ENCODE measurements at places on chromosomes 4 and X. TPM values are rescaled to one million over a fixed set of nuclear protein-coding genes. Genes with fewer than 3 reads are reported as not detected.

GPRASP2 gene
- 8.0 TPM for total RNA-seq

PCSK1N gene
- 4.3 TPM for total RNA-seq

FREM3 gene
- total RNA-seq: 0.78 TPM

- DNase-seq: no peak
Measured at GRCh38 chrX:13717700-13718472, 16.5 kb downstream of the TRAPPC2 start.

DNA sequence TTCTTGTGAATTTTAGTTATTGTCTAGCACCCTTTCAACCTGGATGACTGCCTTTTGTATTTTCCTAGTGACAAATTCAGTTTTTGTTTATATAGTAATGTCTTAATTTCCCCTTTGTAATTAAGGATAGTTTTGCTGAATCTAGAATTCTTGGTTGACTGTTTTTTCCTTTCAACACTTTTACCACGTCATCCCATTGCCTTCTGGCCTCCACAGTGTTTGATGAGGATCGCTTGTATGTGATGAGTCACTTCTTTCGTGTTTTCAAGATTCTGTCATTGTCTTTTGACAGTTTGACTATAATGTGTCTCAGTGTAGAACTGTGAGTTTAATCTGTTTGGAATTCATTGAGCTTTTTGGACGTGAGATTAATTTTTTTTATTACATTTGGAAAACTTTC, 30.1 kb downstream of the KDM6A start:
- DNase-seq: no peak

DNA sequence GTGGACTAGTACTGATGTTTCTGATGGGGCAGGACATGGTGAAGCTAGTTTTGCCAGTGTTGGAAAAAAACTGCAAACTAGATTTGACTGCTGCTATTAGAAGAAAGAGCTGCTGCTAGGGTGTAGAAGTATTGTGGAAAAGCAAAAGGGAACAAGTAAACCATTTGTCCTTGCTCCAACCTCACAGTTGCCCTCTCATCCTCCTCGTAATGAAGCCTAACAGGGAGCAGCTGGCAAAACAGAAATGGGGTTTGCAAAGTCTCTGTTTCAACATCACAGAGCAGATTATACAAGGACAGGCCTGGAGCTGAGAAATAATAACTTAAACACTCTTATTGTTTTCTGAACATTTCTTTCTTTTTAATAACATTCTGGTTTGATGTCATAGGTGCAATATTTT, 346.2 kb downstream of the MAGEB5 start:
- no peak for DNase-seq

DNA sequence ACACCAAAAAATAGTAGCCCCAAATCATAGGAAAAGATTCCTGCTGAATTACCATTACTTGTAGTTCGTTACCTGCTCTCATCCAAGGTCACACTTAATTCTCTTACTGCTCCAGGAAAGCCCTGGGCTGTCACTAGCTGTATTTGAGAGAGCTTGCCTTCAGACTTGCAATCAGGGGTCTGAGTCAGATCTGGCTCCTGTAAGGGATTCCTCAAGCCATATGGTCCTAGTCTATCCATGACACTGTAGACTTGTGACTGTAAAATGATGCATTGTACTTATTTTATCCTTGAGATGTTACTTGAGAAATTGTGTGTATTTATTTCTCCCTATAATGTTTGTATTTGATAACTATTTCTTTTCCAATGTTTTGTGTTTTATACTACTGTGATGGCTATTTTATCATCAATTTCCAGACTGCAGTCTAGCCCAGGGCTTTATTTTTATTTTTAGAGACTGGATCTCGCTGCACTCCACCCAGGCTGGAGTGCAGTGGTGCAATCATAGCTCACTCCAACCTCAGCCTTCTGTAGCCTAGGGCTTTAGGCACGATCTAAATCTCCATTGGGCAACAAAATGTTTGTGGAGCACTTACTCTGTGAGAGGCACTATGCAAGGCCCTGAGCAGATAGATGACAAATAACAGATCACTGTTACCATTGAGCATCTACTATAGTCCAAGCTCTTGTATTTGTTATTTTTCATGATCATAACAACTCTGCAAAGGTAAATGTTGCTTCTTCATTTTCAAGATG, 24.2 kb downstream of the ERVMER34-1 start:
- no peak for DNase-seq

GRCh38 chrX:48715072-48715471, 18.5 kb downstream of the SUV39H1 start:
- no peak for DNase-seq

GRCh38 chr4:47686294-47686872, 151.5 kb downstream of the CORIN start:
- DNase-seq: peak; percentile 67

DNA sequence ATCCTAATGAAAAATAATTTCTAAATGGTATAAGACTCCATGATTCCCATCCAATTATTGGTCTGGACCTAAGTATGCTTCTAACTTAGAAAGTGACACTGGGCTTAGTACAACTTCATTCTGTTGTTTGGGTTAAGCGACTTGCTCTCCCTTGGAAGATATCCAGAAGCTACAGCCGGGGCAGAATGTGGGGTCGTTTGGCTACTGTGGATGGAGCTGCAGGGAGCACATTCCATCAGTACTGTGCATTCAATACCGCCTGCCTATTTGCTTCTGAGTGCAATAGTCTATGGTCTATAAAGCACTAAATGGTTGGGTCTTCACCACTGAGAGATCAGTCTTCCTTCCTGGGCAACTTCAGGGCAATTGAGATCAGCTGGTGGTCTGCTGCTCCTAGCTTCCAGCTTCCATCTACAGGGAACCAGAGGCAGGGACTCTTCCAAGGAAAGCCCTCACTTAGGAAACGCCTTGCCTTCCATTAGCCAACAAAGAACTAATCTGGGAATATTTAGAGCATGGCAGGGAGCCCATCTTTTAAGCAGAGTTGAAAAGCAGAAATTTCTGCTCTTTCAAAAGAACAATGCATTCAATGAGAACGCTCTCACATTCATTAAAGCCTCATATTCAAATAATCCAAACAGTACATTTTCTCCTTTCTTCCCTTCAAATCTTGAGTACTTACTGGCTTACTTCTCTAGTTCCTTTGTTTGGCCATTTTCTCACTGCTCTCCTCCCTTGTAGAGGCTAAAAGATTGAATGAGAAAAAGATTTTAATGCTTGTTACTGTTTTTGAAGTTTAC, 1049.9 kb upstream of the TENM3 start:
- no peak for DNase-seq

GRCh38 chr4:99061048-99061700, 27.4 kb downstream of the ADH5 start:
- no peak for DNase-seq

- no peak for DNase-seq
Measured at GRCh38 chr4:8364141-8364540, 76.4 kb downstream of the ACOX3 start.

DNA sequence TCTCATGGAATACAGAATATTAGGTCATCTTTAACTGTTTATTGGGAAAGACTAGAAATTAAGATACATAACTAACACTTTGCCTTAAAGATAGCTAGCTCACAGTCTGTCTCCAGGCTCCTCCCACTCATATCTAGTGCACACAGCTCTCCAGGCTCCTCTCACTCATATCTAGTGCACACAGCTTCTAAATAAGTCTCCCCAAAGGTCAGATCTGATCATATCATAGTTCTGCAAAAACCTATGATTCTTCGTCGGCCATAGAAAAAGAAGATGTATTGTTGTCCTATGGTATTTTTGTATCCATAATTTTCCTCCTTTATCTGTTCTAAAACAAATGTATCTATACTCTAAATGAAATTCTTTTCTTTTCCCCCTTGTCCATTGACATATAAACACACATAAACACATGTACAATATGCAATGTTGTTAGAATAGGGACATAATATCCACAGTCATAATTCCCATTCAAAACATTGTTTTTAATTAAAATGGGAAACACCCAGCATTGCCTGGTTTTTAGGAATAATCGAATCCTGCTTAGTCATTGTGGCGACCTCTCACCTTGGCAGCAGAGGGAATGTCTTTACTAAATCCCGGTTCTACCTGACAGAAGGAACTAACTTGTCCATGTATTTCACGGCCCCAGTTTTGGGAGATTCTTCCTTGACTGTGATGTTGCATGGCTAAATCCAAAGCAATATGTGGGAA, 1282.0 kb downstream of the PCDH7 start:
- DNase-seq: no peak

- DNase-seq: no peak
Measured at GRCh38 chr4:28462766-28463700, 1602.4 kb downstream of the STIM2 start.

GRCh38 chr4:186161138-186161537, 30.2 kb upstream of the CYP4V2 start:
- DNase-seq: no peak

All from upper lobe of right lung (tissue), 1 donor.